ENCODE measurements at places on chromosomes 1 and 21.

GRCh38 chr1:220239966-220240365 lies 32.3 kb downstream of the RAB3GAP2 start:
- no peak for DNase-seq

GRCh38 chr1:201119206-201120197 lies 7.3 kb upstream of the CACNA1S start:
- DNase-seq = peak; percentile 13

DNA sequence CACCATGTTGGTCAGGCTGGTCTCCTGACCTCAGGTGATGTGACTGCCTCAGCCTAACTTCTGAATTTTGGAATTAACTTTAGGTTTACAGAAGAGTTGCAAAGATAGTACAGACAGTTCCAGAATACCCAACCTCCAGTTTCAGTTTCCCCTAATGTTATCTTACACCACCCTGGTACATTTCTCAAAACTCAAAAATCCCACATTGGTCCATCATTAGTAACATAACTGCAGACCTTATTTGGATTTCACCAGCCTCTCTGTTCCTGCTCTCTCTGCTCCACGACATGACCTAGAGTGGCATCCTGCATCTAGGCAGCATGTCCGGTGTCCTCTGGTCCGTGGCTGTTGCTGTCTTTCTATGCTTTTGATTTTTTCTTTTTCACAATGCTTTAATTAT lies 5.0 kb upstream of the ZC3H12A start:
- DNase-seq = no peak

DNA sequence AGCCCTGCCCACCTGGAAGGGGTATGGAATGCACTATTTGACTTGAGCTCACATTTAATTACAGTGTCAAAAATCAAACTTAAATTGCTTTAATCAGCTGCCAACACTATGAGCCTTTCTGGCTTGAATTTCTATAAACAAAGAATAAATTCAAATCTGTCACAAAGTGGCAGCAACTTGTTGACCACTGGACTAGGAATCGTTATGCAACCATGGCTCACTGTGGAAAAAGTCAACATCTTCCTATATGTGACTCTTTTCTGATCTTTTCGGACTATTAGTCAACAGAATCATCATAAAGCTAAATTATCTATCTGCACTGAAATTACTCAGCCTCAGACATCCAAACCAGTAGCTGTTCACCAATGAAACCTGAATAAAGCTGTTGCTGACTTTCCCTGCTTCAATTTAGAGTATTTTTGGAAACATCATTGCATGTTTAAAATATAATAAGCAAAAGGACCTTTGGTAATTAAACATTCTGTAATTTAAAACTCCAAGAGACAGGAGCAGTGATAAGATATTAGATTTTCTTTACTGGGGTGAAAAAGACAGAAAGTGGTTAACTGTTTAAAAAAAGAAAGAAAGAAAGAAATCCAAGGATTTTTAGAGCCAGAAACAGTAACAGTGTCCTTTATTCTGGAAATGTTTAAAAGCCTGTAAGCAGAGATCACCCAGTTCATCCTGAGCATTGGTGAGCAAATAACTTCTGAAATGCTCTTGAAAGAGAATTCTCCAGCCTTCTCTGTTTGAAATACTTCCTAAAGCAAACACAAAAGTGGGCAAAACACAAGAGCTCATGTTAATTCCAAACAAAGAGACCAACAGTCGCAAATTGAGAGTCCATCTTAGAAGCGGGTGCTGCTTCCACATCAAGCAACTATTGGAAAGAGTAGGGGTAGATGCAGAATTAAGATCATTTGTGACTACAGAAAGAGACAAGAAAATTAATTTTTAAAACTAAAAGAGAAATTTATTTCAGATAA lies 26.2 kb upstream of the ERG start:
- DNase-seq = no peak

DNA sequence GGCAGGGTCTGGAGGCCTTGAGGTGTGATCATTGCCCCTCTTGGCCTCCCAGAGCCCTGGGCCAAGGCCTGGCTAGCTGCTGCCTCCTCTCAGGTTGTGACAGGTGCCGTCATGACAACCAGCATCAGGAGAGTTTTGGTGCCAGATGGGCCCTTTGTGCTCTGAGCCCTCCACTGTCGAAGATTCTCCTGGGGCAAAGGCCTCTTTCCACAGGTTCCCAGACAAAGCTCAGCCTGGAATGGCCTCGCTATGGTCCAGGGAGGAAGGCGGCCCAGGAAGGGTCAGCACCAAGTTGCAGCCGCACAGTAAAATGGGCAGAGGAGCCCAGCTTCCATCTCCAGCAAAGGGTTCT lies 78.4 kb downstream of the ALPL start:
- DNase-seq = no peak

DNA sequence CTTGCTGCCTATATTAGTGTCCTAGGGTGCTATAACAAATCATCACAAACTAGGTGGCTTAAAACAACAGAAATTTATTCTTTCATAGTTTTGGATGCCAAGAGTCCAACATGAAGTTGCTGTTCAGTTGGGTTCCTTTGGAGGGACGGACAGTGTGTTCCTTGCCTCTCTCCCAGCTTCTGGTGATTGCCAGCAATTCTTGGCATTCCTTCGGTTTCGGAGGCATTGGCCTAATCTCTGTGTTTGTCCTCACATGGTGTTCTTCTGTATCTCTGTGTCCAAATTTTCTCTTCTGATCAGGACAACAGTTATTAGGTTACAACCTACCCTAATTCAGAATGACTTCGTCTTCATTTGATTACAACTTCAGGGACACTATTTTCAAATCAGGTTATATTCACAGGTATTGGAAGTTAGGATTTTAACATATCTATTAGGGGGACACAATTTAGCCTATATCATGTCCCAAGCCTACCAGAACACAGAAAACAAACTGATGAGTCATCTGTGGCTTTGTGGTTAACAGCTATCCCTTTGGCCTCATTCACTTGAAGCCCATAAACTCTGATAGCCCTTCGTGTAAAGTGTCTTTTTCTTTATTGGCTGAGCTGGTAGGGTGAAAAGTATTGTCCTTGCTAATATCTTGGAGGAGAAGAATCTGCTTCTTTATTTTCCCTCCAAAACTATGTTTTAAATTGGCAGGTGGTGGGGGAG lies 83.2 kb upstream of the PAPPA2 start:
- DNase-seq = no peak

- no peak for DNase-seq
Observed at GRCh38 chr1:14300991-14301703, 297.3 kb upstream of the KAZN start.

DNA sequence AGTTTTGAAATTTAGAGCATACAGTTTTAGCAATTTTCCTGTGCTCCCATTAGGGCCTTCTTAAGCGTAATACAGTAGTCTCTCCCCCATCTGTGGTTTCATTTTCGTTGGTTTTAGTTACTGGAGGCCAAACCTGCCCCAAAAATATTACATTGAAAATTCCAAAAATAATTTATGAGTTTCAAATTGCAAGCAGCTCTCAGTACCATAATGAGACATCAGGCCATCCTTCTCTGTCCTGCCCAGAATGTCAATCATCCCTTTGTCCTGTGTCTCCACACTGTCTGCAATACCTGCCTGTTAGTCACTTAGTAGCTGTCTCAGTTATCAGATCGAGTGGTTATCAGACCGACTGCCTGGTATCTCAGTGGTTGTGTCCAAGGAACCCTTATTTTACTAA lies 45.4 kb downstream of the ADSS2 start:
- DNase-seq = no peak

DNA sequence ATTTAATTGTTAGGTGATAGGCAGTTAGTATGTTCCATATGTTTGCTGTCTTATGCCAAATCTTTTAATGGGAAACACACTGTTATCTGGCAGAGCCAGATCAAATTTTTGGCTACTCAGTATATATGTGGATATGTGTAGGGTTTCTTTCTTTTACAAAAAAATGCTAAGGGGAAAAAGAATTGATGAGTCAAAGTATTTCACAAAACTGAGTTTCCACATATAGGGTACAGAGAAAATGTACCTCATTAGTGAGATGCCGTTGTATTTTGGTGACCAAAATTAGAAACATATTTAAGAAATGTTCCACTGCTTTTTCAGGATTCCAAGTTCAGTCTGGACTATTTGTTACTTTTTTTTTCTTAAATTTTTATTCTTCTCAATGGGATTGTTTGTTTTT lies 201.2 kb upstream of the PTGFR start:
- DNase-seq = no peak

DNA sequence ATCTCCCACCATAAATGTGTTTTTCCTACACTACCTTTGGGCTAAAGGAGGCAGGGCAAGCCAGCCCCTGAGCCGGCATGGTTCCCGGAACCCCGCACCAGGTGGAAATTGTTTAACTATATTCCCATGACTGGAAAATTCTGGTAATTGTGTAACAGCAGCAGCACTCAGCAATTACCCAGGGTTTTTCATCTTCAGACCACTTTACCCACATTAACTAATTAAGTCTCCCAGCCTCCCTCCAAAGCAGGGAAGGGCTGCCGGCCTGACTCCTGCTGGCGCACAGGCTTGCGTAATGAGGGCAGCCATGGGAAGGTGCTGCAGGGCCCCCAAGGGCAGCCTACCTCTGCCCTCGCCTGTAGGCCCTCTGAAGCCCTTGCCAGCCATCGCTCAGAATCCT lies 140.7 kb upstream of the VAMP3 start:
- DNase-seq = no peak

GRCh38 chr1:153842006-153842471 lies 66.8 kb downstream of the SLC27A3 start:
- no peak for DNase-seq

DNA sequence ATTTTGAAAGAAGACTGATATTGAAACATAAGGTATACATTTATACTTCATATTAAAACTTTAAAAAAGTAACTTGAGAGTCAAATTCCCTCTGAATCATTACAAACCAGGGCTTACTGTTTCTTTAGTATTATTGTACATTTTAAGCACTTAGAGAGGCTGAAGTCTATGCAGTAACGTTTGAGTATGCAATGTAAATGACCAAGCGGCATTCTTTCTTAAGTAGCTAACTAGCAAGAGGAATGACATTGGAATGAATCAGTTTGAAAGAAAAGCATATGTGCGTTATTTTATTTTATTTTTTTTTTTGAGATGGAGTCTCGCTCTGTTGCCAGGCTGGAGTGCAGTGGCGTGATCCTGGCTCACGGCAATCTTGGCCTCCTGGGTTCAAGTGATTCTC lies 24.3 kb downstream of the WNT2B start:
- no peak for DNase-seq

- DNase-seq = no peak
Observed at GRCh38 chr1:79524126-79524525, 517.6 kb upstream of the ADGRL4 start.

DNA sequence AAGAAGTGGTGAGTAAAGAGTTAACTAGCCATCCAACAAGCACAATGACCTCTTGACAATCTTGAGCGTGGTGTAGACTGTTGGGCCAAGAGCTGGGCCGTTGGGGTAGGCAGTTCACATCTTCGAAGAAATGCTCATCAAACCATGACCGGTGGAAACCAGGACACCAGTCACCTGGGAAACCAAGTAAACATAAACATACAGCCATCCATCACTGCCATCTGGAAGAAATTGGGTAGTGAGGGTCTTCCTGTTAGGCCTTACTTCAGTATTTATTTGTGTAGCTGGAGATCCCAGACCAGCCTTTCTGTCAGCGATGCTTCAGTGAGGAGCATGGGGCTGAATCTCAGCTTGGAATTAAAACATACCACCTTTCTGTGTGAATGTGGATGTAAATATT lies 108.1 kb upstream of the HAO2 start:
- no peak for DNase-seq

- no peak for DNase-seq
Observed at GRCh38 chr21:16597753-16598152, 868.0 kb downstream of the USP25 start.

- no peak for DNase-seq
Observed at GRCh38 chr1:197955486-197956394, 38.6 kb downstream of the LHX9 start.

DNA sequence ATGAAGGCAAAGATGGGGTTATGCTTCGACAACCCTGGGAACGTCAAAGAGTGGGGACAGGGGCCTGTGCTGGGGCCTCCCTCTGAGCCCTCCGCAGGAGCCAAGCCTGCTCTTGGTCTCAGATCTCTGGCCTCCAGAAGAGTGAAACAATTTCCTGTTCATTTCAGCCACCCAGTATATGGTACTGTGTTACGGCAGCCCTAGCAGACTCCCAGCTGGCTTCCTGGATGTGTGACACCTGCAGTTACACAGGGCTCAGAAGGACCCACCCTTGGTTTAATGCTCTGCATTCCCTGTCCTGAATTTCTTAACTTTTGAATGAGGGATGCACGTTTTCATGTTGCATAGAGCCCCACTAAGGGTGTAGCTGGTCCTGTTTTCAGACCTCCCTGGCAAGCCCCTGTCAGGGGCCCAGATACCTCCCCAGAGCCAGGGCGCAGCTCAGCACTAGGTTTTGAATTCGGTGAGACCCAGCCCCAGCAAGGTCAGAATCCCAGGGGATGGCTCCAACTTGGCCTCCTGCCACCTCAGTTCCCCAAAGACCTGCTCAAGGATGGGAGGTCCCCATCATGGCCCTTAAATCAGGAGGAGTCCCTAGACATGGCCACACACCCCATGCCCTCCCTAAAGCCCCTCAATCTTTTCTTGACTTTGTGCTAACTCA lies 79.0 kb upstream of the IFFO2 start:
- no peak for DNase-seq

GRCh38 chr1:9400425-9401079 lies 107.9 kb downstream of the SPSB1 start:
- no peak for DNase-seq

DNA sequence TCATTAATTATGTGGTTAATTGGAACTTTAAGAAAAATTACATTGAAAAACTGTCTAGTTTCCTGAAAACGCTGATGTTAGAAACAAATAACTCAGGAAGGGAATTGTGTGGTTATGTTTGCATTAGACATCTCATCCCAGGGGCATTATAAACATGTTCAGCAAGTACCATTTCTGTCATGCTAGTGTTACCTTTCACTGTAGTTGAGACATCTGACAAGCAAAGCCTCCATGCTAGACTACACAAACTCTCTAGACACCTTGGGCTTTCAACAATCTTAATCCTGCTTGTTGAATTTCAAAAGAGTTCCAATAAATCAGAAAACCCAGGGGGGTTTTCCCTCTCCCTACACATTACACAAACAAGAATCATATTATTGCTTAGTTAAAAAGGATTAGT lies 536.8 kb downstream of the KCNT2 start:
- DNase-seq = no peak

DNA sequence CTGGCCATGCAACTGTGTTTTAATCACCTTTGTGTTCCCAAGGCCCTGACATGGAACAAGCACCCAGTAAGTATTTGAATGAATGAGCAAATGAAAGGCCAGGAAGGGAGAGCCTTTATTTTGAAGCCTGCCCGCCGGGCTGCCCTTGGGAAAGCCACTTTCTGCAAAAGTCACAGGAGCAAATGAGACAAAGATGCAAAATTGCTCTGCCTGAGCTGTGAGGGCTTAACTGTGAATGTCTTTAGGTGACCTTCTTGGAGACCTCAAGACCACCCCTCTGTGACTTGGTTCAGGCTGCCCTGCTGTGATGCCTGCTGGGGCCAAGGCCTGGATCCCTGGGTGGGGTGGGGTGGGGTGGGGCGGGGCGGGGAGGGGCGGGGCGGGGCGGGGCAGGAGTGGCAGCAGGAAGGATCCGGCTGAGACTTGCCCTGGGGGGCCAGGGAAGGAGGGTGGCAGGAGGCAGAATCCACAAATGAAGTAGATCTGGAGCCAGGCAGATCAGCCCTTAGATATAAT lies 54.0 kb downstream of the RUNX3 start:
- no peak for DNase-seq
